ENCODE measurements at places on chromosomes 16 and 17. TPM values are rescaled to one million over a fixed set of nuclear protein-coding genes. Genes with fewer than 3 reads are reported as not detected.

GRCh38 chr17:72308744-72309385 is 188.0 kb downstream of the SOX9 start:
- no peaks in the 10 kb centered on the region for H3K4me1 ChIP-seq
- H3K4me3 ChIP-seq: no peak overlapping the region
- no peak overlapping the region for H3K27ac ChIP-seq
- no peaks in the 10 kb centered on the region for H3K36me3 ChIP-seq

GRCh38 chr17:79777120-79777893 is 641 bp upstream of the CBX2 start:
- peak overlapping the region; percentile 47 for H3K4me3 ChIP-seq
- DNase-seq: no peak
- peaks cover 4% of the 10 kb centered on the region for H3K27me3 ChIP-seq
- no peaks in the 10 kb centered on the region for H3K36me3 ChIP-seq
- H3K4me1 ChIP-seq: peaks cover 6% of the 10 kb centered on the region

GRCh38 chr17:8629371-8630226 is 926 bp downstream of the MYH10 start:
- DNase-seq: no peak
- no peaks in the 10 kb centered on the region for H3K4me1 ChIP-seq
- no peaks in the 10 kb centered on the region for H3K36me3 ChIP-seq
- H3K4me3 ChIP-seq: peak overlapping the region; percentile 81
- H3K27me3 ChIP-seq: no peaks in the 10 kb centered on the region
- H3K27ac ChIP-seq: peak overlapping the region; percentile 96

DNA sequence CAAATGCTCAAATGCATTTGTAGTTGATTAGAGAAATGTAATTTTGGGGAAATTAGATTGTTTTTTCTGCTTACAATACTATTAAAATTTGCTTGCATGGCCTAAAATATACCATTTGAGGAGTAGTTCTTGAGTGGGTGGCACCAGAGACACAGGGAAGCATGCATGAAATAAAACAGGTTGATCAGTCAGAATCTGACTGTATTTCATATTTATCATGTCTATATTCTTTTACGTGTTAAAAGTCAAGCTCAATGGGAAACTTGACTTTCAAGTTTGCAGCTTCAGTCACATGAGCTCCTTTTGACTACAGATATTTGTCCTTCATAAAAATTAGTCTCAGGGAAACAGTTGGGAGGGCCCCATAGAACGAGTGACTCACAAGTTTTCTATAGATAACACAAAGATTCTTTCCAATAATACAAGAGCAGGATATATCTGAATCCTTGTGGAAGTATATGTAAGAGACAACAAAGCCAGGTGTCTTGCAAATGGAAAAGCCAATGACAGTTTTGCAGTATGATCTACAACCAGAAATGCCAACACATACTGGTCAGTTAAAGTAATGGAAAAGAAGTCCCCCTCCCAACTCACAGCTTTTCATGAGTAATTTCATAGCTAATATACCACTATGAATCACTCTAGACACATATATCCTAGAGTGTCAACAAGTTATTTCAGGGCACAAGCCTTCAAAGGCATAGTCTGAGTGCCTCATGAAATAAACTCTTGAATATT is 42.2 kb upstream of the CORO6 start:
- H3K36me3 ChIP-seq: peaks cover 4% of the 10 kb centered on the region
- no peaks in the 10 kb centered on the region for H3K27me3 ChIP-seq
- no peak overlapping the region for H3K27ac ChIP-seq
- DNase-seq: no peak
- no peaks in the 10 kb centered on the region for H3K4me1 ChIP-seq

- H3K36me3 ChIP-seq: no peaks in the 10 kb centered on the region
- H3K4me3 ChIP-seq: no peak overlapping the region
- no peaks in the 10 kb centered on the region for H3K4me1 ChIP-seq
- no peaks in the 10 kb centered on the region for H3K27me3 ChIP-seq
Measured at GRCh38 chr16:47873434-47873833, 282.4 kb downstream of the ABCC12 start.

DNA sequence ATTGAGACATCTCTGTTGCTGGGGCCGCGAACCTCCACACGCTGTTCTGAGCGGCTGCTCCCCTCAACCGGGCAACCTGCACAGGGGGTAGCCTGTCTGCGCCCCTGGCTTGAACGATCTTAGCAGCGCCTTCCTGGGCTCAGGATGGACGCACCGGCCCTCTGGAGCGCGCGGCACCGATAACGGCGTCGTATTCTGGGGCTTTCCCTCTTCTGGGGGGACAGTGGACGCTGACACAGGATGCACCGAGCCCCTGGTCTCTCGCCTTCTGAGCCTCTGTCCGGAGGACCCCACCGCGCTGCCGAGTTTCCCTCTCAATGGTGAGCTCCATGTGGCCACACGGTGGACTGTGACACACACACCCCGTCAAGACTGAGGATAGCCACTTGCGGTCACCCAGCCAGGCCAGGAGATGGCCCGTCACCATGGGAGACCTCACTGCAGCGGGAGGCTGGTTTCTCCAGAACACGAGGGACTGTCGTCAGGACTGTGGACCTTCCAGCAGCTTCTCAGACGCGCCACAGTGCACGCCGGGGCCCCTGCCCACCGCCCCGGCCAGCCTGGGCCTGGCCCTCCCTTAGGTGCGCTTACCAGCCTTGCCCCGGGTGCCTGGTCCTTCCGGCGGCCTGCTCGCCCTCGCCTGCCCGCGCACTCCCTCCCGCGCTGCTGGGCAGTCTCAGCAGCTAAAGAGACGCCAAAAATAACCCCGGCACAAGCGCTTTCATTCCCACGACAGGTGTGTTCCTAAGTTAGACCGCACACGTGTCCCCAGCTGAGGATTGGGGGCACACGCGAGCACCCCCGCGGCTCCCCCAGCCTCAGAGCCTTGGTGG is 30.0 kb upstream of the PABPN1L start:
- no peak for DNase-seq
- H3K36me3 ChIP-seq: no peaks in the 10 kb centered on the region
- H3K4me3 ChIP-seq: no peak overlapping the region
- H3K27ac ChIP-seq: no peak overlapping the region
- H3K4me1 ChIP-seq: no peaks in the 10 kb centered on the region

DNA sequence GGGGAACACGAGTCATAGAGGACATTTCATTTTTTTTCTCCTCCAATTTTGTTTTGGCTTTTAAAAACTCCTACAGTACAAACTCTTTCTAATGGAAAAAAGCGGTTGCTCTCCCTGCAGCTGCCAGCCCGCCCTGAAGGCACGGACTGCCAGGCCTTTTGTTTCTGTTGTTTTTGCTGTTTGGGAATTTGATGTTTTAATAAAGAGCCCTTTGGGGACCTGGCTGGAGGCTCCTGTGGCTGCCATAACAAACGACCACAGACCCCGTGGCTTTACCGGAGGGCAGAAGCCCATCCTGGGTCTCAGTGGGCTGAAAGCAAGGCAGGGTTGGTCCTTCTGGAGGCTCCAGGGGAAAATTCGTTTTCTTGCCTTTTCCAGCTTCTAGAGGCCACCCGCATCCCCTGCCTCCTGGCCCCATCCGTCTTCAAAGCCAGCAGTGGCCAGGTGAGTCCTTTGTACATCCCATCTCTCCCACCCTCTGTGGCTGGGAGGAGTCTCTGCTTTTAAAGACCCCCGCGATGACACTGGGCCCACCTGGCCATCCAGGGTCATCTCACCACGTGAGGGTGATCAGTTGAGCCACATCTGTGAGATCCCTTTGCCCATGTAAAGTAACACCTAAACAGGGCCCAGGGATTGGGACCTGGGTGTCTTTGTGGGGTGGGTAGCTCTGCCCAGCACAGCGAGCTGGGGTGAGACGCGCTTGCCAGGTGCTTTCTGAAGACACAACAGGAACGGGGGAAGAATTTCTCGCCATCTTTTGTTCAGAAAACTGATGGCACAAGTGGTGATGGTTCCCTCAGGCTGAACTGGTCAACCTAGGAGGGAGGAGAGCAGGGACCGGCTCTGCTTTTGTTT is 113.9 kb downstream of the BANP start:
- H3K4me3 ChIP-seq: no peak overlapping the region
- DNase-seq: no peak
- H3K36me3 ChIP-seq: no peaks in the 10 kb centered on the region
- no peaks in the 10 kb centered on the region for H3K27me3 ChIP-seq
- no peaks in the 10 kb centered on the region for H3K4me1 ChIP-seq
- H3K27ac ChIP-seq: no peak overlapping the region

GRCh38 chr16:1244881-1245280 is 4.4 kb downstream of the TPSAB1 start:
- peaks cover 11% of the 10 kb centered on the region for H3K27me3 ChIP-seq
- no peak overlapping the region for H3K27ac ChIP-seq

DNA sequence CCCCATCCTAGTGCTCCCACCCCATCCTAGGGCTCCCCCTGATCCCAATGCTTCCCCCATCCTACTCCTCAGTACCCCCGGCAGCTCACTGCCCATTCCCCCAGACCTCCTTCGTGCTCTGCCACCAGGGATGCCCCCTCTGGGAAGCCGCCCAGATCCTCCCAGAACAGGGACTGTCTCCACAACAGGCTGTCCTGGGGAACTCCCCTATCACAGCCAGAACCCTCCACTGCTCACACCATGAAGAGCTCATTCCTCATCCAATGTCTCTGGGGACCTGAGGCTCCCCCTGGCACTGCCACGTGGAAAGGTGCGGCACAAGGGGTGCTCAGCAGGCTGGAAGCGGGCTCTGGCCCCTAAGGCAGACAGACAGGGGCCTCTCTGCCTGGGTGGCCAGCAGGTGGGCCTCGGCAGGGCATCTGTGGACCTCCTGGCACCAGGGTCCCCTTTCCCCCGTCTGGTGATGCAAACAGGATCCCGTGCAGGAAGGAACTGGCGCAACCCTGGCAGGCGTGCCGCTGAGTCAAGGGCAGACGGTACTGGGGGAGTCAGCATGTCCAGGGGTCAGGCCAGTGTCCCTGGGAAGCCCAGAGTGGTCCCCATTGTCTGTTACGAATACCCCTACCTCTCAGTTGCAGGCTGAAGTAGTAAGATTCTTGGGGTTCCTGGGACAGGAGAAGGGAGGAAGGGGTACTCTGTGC is 14.8 kb upstream of the PVALEF start:
- no peaks in the 10 kb centered on the region for H3K27me3 ChIP-seq
- no peak overlapping the region for H3K27ac ChIP-seq
- no peak for DNase-seq
- H3K4me1 ChIP-seq: no peaks in the 10 kb centered on the region
- no peaks in the 10 kb centered on the region for H3K36me3 ChIP-seq
- no peak overlapping the region for H3K4me3 ChIP-seq

- H3K36me3 ChIP-seq: no peaks in the 10 kb centered on the region
- H3K27ac ChIP-seq: peak overlapping the region; percentile 9
- no peaks in the 10 kb centered on the region for H3K4me1 ChIP-seq
- no peaks in the 10 kb centered on the region for H3K27me3 ChIP-seq
Measured at GRCh38 chr17:63405741-63406261, 40.3 kb downstream of the CYB561 start.

GRCh38 chr16:85686912-85687591 is 1.7 kb downstream of the GINS2 start:
- no peak for DNase-seq
- no peak overlapping the region for H3K27ac ChIP-seq
- H3K4me1 ChIP-seq: no peaks in the 10 kb centered on the region
- no peaks in the 10 kb centered on the region for H3K27me3 ChIP-seq

DNA sequence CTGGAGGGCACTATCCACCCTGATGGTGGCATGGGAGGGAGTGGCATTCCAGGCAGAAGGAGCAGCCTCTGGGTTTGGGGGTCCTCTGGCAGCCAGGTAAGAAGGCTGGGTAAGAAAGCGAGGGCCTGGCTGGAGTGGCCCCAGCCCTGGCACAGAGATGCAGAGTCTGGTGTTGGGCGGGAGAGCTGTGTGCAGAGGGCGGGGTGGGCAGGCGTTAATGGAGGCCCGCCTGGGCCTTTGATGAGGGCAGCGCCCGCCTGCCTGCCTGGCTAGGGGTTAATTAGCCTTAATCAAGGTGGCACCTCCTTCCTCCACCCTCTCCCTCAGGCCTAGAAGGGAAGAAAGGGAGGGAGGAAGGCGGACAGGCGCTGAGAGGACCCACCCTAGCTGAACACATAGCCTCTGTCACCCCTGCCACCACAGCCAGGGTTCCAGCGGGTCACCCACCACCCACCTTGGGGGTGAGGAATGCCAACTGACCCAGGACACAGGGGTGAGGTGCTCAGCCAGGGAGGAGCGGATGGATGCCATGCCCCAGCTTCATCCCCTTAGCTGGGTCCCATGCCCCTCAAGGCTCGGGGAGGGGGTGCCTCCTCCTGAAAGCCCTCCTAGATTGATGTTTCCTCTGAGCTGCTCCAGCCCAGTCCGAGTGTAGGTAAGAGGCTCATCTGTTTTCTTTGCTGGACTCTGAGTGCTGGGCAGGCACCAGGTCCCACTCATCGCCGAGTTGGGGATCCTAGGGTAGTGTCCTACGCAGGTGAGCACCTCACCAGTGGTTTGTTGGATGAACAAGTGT is 13.4 kb upstream of the FAM83G start:
- no peaks in the 10 kb centered on the region for H3K4me1 ChIP-seq
- DNase-seq: no peak
- H3K4me3 ChIP-seq: no peak overlapping the region
- H3K27ac ChIP-seq: no peak overlapping the region

DNA sequence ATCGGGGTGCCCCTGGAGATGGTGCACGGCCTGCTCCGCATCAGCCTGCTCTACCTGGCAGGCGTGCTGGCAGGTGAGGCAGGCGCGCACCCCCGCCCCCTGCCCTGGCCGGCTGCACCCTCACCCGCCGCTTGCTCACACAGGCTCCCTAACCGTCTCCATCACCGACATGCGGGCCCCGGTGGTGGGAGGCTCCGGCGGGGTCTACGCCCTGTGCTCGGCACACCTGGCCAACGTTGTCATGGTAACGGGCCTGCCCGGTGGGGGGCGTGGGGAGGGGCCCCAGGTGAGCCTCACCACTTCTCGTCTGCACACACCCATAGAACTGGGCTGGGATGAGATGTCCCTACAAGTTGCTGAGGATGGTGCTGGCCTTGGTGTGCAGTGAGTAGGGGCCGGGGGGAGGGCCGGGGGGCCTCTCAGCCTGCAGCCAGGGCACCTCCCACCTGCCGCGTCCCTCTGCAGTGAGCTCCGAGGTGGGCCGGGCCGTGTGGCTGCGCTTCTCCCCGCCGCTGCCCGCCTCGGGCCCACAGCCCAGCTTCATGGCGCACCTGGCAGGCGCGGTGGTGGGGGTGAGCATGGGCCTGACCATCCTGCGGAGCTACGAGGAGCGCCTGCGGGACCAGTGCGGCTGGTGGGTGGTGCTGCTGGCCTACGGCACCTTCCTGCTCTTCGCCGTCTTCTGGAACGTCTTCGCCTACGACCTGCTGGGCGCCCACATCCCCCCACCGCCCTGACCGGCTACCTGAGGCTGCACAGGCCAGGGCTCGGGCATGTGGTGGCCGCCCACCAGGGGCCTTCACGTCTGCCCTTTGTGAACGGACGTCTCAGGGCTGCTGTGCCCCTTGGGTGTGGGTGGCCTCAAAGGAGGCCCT is 2.1 kb downstream of the RHBDL1 start:
- peaks cover 21% of the 10 kb centered on the region for H3K4me1 ChIP-seq
- peaks cover 1% of the 10 kb centered on the region for H3K36me3 ChIP-seq
- no peak overlapping the region for H3K27ac ChIP-seq
- H3K4me3 ChIP-seq: peak overlapping the region; percentile 15

Gene DNAJC7
- 73.7 TPM for total RNA-seq

Gene SGCA
- total RNA-seq: 0.73 TPM

Gene CCL23
- 2.7 TPM for total RNA-seq
